Uterine smooth muscle cell (primary cell): ENCODE measurements at places on chromosomes 12 and 14. TPM values are rescaled to one million over a fixed set of nuclear protein-coding genes. Genes with fewer than 3 reads are reported as not detected.

Gene ADGRD1
- 0.11 and 1.1 TPM in 2 replicates for total RNA-seq

Gene KRT71
- not detected in 2 replicates for total RNA-seq

Gene IAPP
- not detected in 2 replicates for total RNA-seq

Gene RD3L
- not detected in 2 replicates for total RNA-seq

Gene PIP4K2C
- 13.6 and 16.5 TPM in 2 replicates for total RNA-seq

Gene HCAR1
- 1.00 and 1.5 TPM in 2 replicates for total RNA-seq

Gene MSI1
- 0.11 TPM in 1 of 2 replicates, not detected in the other for total RNA-seq

Gene KRT6A
- total RNA-seq: not detected in 2 replicates

Gene REP15
- total RNA-seq: 2.2 and 2.3 TPM in 2 replicates

Gene TGM1
- total RNA-seq: 0.25 and 0.55 TPM in 2 replicates

Gene OTX2
- not detected in 2 replicates for total RNA-seq

Gene TAS2R43
- total RNA-seq: 3.5 and 5.3 TPM in 2 replicates

Gene CEBPE
- total RNA-seq: not detected in 2 replicates

Gene PPP4R3A
- 74.7 and 77.1 TPM in 2 replicates for total RNA-seq

Gene ATL1
- 7.2 and 10.0 TPM in 2 replicates for total RNA-seq

Gene CABP1
- 0.44 and 1.1 TPM in 2 replicates for total RNA-seq

Gene KRT76
- total RNA-seq: not detected in 2 replicates

Gene KCNH3
- total RNA-seq: under 0.01 TPM in 1 of 2 replicates, not detected in the other
